Stimulated activated CD8-positive, alpha-beta memory T cell treated with anti-CD3 and anti-CD28 coated beads, Interleukin-4, amount 100 ng/mL, for 1 hour (primary cell): ENCODE measurements at places on chromosomes 13 and 19.

DNA sequence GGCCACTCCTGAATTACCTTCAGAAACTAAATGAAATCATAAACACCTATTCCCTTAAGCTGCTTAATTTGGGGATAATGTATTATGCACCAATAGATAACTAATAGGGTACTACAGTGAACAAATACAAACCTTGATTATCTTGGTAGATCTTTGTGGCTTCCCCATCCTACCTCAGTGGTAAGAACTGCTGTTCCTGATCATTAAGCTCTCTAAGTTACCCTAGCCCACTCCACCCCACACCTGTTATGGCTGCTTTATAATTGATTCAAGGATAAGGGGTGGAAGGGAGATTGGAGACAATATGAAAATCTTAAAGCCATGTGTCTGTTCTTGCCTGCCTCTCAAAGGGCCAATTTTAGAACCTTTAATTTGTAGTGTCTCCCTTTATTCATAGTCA, 121.2 kb downstream of the LMO7 start:
- DNase-seq: no peak

DNA sequence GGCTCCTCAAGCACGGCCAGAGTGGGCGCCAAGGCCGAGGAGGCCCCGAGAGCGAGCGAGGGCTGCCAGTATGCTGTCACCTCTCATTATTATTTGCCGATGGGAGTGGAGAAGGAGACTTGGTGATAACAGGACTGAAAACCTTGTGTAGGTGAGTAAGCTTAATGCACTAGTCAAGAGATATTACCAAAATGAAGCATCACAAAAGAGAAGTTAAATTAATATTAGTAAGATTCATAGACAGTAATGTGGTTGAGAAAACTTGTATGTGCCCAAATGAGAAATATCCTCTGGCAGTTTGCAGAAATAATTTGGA, 204.5 kb upstream of the SLITRK1 start:
- no peak for DNase-seq

GRCh38 chr19:8366961-8367326, 3.0 kb downstream of the ANGPTL4 start:
- no peak for DNase-seq

- DNase-seq: no peak
Observed at GRCh38 chr13:49602005-49602404, 16.6 kb upstream of the RCBTB1 start.

DNA sequence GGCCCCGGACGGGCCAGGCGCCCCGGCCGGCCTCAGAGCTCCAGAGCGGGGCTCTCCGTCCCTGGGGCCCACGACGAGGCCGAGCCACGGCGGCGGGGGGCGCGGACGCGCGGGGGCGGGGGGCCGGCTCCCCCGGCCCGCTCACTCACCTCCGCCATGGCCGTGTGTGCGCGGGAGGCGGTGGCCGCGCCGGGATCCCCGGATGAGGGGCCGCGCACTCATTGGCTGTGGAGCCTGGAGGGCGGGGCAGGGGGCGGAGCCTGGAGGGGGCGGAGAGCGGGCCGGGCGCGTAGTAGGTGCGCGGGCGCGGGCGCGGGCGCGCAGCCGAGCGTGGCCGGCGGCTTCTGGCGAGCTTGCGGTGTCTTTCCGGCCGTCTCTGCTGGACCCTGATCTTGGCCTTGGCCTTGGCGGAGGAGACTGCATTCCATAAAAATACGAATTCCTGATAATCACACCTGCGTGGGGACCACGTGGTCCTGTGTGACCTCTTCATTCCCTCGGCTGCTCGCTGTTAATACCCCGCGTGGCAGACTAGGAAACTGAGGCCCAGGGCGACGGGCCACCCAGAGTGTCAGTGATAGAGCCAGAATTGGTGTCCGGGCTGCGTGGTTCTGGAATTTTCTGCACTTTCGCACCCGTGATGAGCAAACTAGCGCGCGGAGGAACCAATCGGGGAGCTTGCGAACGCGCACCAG, at the start of gene MIER2:
MIER2 (minus strand) TSS at position 172 of the 695 bp plus-strand sequence; CDS start at position 158, 14 bp downstream.
- DNase-seq: peak; percentile 70

- DNase-seq: no peak
Observed at GRCh38 chr13:109480011-109480955, 306.1 kb downstream of the IRS2 start.

DNA sequence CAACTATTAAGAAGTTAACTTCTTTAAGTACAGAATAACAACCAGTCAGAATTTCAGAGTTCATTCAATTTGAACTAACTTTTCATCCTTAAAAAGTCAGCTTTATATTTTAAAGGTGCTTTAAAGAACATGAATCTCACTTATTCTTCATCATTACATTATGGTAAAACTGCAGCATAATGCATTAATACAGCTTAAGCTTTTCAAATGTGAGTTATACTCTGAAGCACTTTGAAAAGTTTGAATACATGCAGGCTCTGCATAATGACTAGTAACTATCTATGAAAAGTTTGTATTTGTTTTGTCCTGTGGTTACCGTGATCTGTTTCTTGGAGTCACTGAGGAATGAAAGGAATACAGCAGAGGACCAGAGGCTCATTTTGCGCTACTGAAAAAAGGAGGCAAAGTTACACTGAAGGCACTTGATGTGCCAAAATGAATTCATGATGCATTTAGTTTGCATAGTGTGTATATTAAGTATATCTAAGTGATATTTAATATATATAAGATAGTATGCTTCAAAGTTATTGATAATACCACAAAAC, 4.1 kb downstream of the PCDH17 start:
- no peak for DNase-seq

GRCh38 chr13:90485436-90485835, 862.1 kb upstream of the MIR17HG start:
- no peak for DNase-seq

GRCh38 chr13:63910511-63910910, 2494.9 kb upstream of the PCDH20 start:
- DNase-seq: no peak
